ENCODE measurements at places on chromosomes 7 and 10.
A peak's percentile ranks its signal among the peaks of the same experiment; 100 is the strongest.

DNA sequence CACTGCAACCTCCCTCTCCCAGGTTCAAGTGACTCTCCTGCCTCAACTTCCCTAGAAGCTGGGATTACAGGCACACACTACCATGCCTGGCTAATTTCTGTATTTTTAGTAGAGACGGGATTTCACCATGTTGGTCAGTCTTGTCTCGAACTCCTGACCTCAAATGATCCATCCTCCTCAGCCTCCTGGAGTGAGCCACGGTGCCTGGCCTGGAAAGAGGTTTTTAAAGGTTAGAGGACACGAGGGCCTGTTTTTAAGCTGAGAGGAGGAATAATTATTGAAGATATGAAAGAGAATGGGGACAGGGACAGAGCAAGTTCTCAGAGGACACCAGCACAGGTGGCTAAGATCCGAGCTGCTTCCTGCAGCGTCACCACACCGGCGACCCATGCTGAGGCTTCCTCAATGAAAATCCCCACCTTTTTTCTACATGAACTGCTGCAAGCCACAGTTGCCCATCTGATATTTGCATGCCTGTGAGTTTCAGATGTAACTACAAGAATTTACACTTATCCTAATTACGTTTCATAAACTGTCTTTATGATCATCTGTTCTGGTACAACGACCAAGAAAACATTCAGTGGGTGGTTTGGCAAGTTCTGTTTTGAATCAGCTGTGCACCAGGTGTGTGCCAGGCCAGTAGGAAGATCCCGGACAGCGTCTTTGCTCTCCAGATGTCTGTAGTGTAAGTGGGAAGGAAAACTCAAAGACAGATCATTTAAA, 76.0 kb downstream of the HIP1 start:
- no peak for DNase-seq

DNA sequence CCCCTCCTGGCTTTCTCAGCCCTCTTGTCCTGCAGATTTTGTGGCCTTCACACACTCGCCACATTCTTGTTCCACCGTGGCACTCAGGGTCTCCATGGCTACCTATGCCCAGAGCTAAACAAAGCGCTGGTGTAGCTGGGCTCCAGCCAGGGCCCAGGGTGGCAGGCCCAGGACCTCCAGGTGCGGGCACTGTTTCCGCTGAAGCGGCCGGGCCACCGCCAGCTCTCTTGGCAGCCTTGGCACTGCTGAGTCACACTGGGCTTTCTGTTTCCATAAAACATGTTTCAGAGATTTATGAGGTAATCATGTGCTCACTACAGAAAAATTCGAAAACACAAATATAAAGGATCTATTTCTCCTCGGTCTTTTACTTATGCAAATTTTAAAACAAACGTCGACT, 51.3 kb downstream of the AOC1 start:
- no peak for DNase-seq

DNA sequence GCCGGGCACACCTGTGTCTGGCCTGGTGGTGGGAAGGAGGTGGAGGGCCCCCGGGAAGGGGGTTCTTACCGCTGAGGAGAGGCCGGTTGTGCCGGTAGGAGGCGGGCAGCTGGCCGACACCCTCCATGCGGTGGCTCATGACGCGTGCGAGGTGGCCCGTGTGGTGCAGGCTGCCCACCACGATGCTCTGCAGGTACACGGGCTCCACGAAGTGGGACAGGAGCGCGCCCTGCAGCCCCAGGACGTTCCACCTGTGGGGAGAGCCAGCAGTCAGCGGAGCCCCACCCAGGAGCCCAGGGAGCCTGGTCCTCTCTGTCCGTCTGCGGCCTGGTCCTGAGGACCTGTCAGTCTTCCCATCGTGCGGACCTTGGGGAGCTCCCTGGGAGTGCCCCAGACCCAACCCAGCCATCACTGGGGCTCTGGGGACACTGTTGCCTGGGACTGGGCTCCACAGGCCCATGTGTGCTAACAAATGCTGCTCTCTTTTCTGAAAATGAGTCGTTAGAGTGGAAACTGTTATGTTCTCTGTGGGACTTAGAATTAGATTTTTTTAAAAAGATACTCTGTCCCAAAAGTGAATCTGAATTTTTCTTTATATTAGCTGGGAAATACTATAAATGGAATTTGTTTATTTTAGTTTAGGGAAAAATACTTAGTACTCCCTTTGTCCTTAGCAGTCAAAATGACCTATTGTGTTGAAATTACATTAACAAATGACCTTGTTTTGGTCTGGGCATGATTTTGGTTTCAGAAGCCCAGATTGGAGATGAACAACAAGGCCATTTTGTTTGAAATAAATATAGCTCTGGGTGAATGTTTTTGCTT, 143.9 kb downstream of the WDR37 start:
- no peak for DNase-seq

DNA sequence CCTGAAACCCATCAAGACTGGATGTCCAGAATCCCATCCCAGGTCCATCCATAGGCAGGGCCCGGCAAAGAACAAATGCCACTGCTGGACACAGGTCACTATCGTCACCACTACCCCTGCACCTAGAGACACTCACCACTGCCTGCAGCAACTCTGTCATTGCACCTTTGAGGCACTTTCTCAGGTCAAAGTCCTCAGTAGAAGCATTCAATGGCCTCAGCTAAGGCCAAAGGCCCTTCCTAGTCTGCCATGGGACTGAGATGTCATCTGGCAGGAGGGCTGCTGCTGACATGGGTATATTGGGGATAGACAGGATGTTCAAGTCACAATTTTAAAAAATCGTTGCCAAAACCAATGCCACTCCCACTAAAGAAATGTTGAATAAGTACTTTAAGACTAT, 58.7 kb downstream of the GPAM start:
- DNase-seq: no peak

DNA sequence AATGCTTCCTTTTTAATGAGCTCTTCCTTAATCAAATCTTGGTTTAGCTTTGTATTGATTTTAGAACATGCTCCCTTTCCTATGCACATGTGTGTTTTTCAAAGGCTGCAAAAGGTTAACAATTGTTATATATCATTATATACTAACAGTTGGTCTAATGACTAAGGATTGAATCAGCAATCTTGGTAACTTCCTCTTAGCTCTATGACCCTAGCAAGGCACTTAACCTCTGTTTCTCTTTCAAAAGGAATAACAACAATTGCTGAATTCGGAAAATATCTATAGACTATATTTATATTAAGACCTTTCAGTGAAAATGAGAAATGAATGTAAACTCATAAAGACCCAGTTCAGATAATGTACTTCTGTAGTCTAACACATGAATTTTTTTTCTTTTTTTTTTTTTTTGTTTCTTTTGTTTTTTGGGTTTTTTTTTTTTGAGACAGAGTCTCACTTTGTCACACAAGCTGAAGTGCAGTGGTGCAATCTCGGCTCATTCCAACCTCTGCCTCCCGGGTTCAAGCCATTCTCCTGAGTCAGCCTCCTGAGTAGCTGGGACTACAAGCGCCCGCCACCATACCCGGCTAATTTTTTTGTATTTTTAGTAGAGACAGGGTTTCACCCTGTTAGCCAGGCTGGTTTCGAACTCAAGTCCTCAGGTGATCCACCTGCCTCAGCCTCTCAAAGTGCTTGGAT, 48.8 kb downstream of the HOXA1 start:
- DNase-seq: peak; percentile 1
